ENCODE measurements at places on chromosomes 16 and 17.

GRCh38 chr16:47045459-47045858 is 72.0 kb upstream of the DNAJA2 start:
- DNase-seq, result no peak

- no peak for DNase-seq
Measured at GRCh38 chr16:1816396-1817275, 10.0 kb downstream of the HAGH start.

DNA sequence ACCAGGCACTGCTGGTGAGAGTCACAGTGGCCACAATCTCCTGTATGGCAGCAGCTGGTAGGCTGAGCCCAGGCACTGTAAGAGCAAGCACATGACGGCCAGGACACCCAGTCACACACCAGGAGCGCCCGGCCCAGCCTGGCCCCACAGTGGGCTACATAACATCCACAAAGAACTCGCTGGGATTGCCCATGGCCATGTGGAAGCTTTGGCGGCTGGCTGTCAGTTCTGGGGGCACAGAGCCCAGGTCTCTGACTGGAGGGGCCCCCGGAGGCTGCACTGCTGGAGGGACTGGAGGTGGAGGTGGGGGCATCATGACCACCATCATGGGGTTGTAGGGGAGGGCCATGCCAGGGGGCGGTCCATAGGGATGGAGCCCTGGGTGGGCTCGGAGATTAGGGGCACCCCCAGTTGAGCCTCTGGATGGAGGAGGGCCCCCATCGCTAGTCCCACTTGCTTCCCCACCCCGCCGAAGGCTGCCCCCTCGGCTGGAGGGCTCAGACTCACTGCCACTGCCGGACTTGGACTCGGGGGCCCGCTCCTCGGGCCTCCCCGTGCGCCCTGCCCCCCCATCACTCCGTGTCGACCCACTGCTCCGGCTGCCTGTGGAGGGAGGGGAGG is 6.1 kb downstream of the ACADVL start:
- DNase-seq, result no peak

- no peak for DNase-seq
Measured at GRCh38 chr17:38595892-38596291, 9.9 kb downstream of the SRCIN1 start.

All from T-helper 17 cell (primary cell).